Stimulated activated CD4-positive, alpha-beta T cell treated with anti-CD3 and anti-CD28 coated beads, TNF-alpha, amount 100 ng/mL, for 24 hours (primary cell): ENCODE measurements at places on chromosomes 3 and 15.
A peak's percentile ranks its signal among the peaks of the same experiment; 100 is the strongest.

DNA sequence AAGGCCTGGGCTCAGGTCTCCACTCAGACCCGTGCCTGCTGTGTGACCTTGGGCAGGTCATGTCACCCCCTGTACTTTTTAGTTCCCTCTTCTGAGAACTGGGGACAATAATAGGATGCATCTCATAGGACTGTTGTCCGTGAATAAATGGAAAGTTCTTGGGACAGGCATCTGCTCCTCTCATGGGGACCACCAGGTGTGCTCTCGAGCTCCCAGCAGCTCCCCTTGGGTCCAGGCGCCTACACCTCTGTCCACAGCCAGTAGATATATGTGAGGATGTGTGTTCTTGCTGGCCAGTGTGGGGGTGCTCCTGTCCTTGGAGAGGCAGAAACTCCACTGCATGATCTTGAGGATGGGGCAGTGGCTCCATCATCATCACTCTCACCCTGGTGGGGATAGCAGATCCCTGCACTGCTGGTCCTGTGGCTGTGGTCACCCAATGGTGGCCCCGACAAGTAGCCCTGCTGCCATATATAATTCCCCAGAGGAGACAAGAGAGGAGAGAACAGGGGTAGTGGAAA is 257.6 kb upstream of the TLE3 start:
- DNase-seq = no peak

GRCh38 chr15:74192751-74193150 is 9.8 kb downstream of the STRA6 start:
- DNase-seq = no peak

GRCh38 chr3:138867996-138868395 is 33.3 kb upstream of the PIK3CB start:
- no peak for DNase-seq

- DNase-seq = no peak
Observed at GRCh38 chr3:12681089-12681942, 17.4 kb upstream of the RAF1 start.

DNA sequence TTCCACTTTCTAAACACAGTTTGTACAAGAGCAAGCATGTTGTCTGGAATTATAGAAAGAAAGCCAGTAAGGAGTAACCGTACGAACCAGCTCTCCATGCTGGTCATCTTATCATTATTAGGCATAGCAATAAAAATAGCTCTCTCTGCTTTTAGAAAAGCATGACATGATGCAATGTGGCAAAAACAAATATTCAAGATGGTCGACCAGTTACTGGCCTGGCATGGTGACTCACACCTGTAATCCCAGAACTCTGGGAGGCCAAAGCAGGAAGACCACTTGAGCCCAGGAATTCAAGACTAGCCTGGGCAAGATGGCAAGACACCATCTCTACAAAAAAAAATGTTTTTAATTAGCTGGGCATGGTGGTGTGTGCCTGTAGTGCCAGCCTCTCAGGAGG is 2.6 kb upstream of the MAP4 start:
- no peak for DNase-seq

DNA sequence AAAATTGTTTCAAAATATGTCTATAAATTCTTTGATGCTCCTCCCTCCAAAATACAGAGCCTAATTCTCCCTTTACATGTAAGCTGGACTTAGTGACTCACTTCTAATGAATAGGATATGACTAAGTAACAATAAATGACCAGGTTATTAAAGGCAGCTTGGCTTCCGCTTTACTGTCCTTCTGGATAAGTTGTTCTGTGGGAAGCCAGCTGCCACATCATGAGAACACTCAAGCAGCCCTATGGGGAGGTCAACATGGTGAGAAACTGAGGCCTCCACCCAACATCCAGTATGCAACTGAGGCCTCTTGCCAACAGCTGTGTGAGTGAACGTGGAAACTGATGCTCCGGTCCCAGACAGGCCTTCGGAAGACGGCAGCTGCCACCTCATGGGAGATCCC is 247.3 kb upstream of the CHRM5 start:
- no peak for DNase-seq

DNA sequence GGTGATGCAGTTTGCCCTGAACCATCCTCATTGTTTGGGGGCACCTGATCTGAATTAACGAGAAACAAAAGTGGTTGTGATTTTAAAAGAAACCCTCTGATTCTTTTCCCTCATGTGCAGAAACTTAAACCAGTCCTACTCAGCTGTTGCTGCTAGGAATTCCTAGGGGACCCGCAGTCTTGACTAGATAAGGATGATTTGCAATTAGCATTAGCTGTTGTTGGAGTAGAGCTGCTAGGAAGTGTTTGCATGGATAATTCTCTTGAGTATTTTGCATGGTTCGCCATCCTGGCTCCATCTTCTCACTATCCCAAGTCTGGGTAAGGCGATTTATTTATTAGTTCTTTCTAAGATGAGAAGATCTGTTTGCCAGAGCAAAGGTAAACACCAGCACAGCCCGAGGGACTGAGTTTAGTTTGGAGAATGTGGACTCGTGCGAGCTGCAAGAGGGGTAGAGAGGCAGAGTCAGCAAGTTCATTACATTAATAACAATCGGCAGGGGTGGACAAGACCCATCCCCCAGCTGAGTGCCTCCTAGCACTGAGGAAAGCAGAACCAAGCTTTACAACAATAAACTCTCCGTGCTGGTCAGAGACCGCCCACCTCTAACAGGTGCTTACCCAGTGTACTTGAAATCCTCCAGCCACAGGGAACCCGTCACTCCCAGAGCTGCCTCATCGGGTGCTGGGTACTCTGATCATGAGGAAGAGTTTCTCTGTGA is 4.1 kb downstream of the FGD5 start:
- DNase-seq = no peak

DNA sequence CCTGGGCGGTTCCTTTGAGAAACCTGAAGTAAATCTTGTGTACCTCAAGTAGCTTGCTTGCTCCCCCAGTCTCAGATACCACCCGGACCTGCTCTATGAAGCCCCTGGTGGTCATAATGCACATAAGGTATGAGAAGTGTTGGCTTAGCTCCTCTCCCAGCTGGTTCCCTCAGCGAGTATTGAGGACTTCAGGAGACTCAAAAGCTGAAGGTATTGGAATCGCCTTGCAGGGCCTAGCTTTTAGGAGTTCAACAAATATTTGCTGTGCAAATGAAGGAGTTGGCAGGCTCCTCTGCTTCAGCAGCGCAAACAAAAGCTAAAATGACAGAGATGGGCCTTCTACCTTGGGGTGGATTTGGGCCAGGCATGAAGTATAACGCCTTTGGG is 1.7 kb downstream of the CMTM8 start:
- DNase-seq = peak; percentile 21

DNA sequence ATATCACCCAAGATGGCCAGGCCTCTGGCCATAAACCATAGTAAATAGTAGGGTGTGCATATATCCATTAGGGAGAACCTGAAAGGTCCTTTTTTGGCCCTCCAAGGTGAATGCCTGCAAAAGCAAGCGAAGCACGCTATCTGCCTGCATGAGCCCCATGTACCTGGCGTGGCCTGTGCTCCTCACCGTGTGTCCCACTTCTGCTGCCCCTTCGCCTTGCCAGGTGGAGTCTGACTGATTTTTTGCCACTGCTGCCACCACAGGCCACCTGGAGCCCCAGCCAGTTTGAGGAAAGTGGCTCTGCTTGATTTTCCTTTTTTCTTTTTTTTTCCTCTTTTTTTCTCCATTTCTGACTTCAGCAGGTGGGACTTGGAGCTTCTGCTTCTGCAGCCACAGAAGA is 139.7 kb downstream of the SNRPN start:
- DNase-seq = no peak

- DNase-seq = no peak
Observed at GRCh38 chr3:149142682-149143081, 13.2 kb downstream of the HPS3 start.

DNA sequence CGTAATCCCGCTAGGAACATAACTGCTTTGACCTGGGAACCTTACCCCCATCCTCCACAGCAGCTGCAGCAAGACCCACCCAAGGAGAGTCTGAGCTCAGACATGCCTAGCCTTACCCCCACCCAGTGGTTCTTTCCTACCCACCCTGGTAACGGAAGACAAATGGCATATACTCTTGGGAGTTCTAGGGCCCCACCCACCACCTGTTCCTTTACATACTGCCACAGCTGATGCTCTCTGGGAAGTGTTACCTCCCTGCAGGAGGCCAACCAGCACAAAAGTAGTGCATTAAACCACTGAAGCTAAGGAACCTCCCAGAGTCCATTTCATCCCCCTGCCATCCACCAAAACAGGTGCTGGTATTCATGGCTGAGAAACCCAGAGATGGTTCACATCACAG is 50.6 kb upstream of the AZI2 start:
- no peak for DNase-seq

- no peak for DNase-seq
Observed at GRCh38 chr3:47635536-47635935, 56.9 kb upstream of the CSPG5 start.

DNA sequence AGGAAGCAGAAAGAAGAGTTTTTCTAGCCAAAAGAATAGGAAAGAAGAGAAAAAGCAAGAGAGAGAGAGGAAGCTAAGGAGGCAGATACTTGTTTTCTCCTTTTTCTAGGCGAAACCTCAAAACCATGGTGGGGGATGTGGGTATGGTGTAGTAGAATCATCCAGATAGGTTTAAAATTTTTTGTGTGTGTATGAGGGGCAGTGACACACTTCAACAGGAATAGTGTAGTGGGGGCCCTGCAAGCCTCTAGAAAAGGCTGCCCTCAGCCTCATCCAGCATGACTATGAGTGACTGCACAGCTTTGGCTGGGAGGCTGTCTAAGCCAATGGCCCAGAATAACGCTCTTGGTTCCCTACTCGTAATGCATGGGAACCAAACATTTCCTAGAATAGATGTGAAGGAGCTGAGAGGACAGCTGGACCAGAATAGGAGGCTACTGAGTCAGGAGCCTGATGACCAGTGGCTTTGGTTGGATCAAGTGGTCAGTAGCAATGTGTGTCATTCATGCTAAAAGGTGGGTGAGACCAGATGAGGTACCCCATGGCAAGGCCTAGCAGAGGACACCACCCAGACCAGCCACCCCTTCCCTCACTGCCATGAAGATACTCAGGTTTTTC is 24.4 kb downstream of the MOBP start:
- no peak for DNase-seq

GRCh38 chr3:153129426-153129825 is 32.6 kb upstream of the RAP2B start:
- DNase-seq = no peak

DNA sequence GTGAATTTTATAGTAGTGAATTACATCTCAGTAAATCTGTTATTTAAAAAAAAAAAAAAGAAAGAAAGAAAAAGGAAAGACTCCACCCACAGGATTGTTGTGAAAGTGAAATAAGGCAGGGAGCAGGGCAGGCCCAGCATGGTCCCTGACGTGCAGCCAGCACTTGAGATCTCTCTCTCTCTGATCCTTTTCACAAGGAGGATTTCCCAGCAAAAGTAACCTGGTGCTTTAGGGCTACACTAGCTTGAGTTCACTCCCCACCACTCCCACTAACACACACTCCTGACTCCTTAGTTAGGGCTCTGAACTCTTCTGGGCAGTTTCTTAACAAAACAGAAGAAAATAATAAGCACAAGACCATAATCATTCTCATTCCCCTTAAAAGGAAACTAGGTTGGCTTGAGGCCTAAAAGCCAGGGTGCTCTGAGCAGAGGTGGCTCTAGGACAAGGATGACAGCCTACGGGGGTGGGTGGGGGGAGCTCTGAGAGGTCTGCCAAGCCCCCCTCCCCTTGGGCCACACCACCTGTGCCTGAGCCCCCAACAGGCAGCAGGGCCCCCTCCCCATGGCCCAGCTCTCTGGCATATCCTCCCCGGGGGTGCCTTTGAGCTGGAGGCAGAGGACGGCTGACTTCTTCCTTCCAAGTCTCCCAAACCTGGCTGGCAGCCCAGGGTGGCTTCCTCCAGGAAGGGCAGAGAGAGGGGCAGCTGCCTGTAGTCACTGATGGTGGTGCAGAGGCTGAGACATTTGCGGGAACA is 856 bp downstream of the TMEM40 start:
- no peak for DNase-seq

DNA sequence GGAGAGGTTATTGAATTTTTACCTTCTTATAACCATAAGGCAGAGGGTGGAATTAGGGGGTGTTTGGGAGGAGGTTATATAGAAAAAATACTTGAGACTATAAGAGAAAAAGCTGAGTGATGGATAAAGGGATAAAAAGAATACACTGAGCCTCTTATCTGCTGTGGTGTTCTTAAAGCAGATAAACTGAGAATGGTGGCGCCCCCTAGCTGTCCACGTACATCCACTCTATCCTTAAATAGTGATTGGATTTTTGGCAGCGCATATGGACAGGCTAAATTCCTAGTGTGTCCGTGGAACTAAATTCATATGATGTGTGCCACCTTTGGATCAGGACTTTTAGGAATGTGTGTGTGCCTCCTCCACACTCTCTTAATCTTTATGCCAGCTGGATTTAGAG is 121.1 kb downstream of the OXSM start:
- DNase-seq = no peak

DNA sequence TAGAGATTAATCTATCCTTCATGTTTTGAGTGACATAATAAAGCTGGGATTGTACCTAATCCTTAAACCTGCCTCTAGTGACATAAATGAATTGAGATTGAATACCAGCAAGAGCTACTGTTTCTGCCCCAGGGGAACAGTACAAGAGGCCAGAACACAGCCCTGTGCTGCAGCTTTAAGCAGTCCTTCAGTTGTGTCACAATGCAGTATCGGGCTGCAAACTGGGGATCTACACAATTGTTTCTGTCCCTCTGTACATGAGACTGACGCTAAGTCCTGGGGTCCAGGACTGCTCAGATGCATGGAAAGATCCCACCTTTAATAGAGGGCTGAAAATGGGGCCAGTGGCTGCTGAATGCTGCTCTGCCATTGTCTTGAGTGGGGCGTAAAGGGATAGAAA is 87.5 kb downstream of the MINAR1 start:
- DNase-seq = no peak

GRCh38 chr3:62261736-62262135 is 111.6 kb downstream of the FEZF2 start:
- DNase-seq = no peak

DNA sequence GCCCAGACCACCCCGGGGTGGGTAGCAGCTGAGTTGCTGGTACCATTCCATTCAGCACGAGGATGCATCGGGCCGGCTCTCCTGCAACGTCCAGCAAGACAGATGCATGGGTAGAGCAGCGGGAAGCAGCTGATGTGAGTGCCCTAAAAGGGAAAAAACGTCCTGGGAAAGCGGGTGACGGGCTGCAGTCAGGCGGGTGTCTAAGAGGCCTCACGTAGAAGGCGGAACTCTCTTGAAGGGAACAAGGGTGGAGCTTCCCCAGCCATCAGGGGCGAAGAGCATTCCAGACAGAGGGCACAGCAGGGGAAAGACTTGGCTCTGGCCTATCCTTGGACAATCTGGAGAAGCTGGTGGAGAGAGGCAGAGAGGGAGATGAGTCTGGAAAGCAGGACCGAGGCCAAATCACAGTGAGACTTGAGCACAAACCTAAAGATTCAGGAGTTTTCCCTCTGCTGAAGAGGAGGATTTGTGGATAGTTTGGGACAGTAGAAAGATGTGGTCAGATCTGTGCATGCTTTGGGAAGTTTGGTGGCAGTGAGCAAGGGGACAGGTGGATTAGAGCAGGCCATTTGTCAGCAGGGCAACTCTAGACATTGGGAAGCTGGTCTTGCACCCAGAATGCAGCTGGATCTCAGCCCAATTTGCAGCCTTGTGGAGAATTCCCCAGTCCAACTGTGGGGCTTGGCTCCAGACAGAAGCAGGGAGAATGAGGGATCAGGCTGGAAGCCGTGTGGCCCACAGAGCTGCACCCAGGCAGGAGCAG is 70.7 kb downstream of the SEMA5B start:
- no peak for DNase-seq

GRCh38 chr3:45528429-45528828 is 66.1 kb upstream of the LIMD1 start:
- DNase-seq = no peak

- DNase-seq = no peak
Observed at GRCh38 chr3:134334901-134335280, 39.4 kb downstream of the AMOTL2 start.
